ENCODE measurements at places on chromosomes 2 and 18.

- no peak for DNase-seq
Observed at GRCh38 chr2:160916300-160916699, 243.9 kb upstream of the TANK start.

DNA sequence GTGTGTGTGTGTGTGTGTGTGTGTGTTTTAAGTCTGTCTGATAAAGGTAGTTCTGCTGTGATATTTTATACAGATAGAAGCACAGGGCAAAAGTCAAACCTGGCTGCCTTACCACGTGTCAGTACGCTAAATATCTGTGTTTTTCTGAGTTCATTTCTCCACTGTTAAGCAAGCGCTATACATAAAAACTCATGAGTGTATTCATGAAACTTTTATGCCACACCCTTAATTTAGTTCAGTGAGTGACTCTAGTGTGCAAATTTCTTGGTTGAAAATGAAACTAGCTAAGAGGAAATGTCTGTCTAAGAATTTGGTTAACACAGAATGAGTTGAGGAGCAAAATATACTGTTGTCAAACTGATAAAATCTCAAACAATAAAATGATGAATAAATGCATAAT, 11.2 kb downstream of the CASP10 start:
- DNase-seq, result no peak

- no peak for DNase-seq
Observed at GRCh38 chr2:138648606-138649005, 131.6 kb downstream of the NXPH2 start.

- DNase-seq, result no peak
Observed at GRCh38 chr2:229252280-229252679, 18.8 kb downstream of the PID1 start.

DNA sequence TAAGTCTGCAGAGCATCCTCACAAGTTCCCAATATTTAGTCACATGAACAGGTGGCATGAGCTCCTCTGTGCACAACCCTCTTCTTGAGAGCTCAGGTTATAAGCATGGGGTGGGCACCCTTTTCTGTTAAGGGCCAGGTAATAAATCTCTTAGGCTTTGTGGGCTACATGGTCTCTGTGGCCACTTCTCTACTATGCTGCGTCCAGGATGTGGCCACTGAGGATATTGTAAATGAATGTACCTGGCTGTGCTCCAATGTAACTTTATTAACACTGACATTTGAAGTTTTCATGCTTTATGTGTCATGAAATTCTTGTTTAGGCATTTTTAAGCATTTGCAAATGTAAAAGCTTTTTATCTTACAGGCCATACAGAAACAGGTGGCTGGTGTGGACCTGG, 116.8 kb upstream of the ST6GAL2 start:
- DNase-seq, result no peak

DNA sequence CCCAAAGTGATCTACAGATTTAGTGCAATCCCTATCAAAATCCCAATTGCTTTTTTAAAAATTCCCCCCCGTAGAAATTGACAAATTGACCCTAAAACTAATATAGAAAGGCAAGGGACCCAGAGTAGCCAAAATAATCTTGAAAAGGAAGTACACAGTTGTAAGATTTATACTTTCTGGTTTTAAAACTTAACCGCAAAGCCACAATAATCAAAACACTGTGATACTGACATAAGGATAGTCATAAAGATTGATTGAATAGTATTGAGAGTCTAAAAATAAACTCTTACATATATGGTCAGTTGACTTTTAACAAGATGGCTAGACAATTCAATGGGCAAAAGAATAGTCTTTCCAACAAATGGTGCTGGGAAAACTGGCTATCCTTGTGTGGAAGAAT, 58.7 kb upstream of the GAREM2 start:
- no peak for DNase-seq

Measured in H7 (cell line).